ENCODE measurements at places on chromosomes 3 and 15.

DNA sequence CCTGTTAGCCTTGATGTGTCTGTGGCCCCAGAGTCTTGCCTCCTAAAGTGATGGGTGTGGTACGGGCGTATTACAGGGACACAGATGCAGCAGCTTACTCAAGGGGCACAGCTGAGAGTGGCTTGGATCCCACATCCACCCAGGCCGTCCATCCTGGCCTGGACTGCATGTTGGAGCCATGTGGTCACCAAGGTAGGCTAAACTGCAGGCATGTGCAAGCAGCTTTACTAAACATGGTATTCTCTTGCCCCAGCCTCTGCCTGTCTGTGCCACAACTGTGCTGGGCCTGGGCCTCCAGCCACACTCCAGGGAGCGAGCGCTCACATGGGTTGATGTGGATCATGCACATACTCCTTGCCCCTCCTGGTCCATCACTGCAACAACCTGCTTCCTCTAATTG lies 6.1 kb upstream of the GPR62 start:
- no peak for DNase-seq

DNA sequence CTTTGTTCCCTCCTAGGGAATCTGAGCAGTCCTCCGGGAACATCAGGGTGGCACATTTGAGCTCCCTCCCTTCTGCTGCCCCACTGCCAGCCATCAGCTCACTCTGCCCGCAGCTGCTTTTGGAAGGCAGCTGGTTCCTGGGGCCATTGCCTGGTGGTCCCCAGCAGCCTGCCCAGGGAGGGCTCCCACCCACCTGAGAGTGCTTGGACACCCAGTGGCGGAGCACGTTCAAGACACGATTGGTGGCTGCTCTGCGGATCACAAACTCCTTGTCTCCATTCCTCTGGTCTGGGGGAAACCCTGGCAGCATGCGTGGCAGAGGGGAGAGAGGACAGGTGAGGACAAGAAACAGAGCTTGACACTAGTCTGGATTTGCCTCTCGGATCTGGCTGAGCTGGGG lies 53.7 kb upstream of the CTSH start:
- no peak for DNase-seq

DNA sequence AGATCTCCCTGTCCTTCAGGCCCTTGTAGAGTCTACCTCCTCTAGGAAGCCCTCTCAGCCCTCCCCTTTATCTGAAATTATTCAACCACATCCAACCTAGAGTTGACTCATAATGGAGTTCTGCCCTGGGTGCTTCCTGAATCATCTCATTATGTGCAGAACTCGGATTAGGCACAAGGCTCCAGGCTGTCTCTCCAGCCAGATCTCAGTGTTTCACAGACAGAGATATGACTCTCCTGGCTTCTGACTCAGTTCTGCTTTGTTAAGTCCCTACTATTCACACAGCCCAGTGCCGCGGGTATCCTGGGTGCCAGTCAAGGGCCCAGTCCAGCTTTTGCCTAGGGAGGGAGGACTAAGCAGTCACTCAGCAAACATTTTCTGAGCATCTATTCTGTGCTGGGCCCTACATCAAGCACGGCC lies 9.3 kb downstream of the STRA6 start:
- DNase-seq = no peak

- DNase-seq = no peak
These were observed 3.9 kb downstream of the POC1A start for GRCh38 chr3:52150357-52150756.

GRCh38 chr3:89297199-89297598 lies 189.8 kb downstream of the EPHA3 start:
- DNase-seq = no peak

DNA sequence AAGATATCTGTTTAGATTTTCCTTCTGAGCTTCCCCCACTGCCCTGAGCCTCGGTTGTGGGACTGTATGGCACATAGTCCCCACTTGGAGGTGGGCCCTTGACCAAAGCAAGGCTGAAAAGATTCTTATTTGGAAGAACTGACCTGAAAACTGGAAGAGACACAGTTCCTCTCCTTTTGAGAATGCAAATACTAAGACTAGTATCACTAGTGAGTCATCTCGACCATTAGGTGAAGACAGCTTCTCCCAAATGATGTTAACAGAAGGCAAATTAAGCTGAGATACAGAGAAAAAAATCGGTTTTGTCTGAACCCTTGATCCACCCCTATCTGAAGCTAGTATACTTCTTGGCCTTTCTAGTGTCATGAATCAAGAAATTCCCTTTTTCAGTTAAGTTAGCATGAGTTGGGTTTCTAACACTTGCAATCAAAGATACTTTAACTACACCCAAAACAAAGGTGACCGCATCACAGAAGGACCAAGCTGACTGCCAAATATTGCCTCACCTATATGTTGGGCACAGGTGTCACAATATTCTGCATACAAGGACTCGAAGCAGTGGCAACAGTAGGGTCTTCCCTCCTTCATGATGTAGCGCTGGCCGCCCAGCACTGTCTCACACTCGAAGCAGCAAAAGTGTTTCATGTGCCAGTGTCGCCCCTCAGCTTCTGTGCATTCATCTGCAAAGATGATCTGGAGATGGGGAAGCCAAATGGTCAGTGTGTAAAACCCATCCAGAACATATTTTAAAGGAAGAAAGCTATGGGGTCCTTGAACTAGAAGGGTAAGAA lies 72.4 kb downstream of the PRICKLE2 start:
- no peak for DNase-seq

GRCh38 chr15:100528833-100529428 lies at the start of gene CERS3:
CERS3 (minus strand) TSS chr15:100528950; CDS start chr15:100501849, 27,101 bp downstream.
- no peak for DNase-seq

DNA sequence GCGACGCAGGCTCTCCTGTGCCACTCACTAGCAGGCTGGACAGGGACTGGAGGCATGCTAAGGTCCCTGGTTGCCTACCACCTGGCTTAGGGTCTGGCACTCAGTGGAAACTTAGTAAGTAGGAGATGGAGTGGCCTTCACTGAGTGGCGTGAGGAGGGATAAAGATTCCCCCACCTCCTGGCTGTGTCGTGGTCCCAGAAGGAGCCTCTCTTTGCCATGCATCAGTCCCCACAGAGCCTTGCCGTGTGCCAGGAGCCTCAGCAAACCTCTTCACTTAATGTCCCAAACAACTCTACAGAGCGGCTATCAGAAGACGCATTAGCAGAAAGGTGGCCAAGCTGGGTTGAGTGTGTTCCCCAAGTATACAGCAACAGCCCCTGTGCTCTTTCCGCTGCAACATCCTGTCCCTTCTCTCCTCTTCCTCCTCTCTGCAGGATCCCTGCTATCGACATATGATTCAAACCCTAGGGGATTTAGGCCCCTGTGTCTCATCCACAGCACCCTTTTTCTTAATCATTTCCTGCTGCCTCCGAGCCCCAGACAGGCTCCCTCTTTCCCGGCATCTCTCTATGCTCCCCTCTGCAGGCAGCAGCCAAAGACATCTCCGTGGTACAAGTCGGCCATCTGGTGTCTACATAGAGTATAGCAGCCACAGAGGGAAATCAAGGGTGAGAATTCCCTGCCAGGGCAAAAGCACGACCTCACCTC lies 66.7 kb downstream of the SLC6A1 start:
- no peak for DNase-seq
